ENCODE measurements at places on chromosomes 2 and 18.

GRCh38 chr18:10090668-10091067 is 176.9 kb downstream of the VAPA start:
- DNase-seq, result no peak

DNA sequence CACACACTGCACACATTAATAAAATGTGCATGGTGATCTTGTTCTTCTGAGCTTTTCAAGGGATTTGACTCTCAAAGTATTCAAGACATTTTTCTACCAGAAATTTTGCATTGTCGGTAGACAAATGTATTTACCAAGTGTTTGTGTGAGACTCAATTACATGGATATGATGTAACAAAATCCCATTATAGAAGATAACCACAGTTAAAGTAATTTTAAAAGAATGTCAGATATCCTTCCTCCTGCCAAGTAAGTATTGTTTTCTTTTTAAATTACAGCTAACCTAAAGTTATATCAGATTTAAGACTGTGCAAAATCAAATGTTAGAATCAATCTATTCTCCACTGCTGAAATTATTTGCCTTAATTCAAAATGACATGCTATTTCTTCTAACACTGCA is 1344.5 kb upstream of the CHAC2 start:
- DNase-seq, result no peak

DNA sequence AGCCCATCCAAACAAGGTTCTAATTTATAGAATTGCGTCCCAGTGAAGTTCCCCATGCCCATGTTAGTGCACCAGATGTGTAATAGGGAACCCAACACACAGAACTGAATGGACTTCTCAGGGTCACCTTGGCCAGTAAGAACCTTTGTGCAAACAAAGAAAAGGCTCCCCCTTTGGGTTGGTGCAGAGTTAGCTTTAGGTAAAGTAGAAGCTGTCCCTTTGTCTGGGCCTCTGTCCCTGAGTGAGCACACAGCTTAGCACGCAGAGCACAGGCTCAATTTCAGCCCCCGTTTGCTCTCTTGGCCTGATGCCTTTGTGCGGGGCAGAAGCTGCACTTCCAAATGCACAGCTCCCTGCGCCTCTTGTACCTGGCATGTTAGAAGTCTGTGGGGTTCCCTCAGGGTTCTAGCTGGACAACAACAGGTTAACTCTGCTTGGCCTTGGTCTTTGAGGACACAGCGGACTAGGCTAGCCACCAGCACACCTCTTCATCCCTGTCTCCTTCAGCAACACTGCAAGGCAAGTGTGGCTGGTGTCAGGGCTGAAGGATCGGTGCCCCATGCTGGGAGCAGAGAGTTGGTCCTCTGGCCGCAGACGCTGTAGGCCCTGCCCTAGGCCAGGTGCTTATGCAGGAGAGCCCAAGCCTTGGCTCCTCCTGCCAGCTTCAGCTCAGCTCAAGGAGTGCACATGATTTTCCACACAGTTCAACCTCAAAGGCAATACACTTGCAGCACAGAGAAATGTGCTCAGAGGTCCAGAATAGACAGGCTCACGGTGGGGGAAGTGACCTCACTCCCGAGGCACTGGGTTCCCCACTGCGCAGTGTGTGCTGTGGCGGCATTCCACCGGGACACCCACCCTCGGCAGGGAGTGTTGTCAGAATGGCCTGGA is 73.3 kb upstream of the FOSL2 start:
- no peak for DNase-seq

DNA sequence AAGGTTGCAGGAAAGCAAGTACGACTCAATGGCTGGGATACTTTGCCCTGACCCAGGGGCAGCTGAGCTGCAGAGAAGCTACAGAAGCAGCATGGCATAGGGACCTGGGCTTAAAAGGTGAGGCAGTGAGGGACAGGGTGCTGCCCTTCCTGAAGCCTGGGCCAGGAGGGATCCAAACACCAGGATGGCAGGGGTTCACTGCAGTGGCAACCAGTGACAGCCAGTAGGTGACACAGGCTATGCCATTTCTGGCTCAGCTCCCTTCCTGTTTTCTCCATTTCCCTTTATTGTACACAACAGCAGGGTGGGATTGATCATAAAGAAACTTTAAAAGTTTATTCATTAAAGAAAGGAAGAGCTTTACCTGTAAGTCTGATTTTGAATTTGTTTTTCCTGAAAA is 48.8 kb downstream of the CABYR start:
- no peak for DNase-seq

DNA sequence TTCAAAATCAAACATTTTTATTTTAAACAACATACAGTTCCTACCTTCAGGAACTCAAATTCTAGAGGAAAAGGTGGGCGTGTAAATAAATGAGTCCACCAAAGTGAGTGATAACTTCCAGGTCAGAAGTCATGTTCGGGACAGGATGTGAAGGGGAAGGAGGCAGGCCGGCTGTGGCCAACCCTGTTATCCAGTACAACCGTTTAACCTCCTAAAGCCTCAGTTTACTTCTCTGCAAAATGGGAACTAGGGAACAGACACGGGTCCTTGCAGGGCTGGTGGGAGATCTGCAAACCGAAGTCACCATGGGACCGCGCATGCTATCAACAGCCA is 373 bp downstream of the EIPR1 start:
- no peak for DNase-seq

DNA sequence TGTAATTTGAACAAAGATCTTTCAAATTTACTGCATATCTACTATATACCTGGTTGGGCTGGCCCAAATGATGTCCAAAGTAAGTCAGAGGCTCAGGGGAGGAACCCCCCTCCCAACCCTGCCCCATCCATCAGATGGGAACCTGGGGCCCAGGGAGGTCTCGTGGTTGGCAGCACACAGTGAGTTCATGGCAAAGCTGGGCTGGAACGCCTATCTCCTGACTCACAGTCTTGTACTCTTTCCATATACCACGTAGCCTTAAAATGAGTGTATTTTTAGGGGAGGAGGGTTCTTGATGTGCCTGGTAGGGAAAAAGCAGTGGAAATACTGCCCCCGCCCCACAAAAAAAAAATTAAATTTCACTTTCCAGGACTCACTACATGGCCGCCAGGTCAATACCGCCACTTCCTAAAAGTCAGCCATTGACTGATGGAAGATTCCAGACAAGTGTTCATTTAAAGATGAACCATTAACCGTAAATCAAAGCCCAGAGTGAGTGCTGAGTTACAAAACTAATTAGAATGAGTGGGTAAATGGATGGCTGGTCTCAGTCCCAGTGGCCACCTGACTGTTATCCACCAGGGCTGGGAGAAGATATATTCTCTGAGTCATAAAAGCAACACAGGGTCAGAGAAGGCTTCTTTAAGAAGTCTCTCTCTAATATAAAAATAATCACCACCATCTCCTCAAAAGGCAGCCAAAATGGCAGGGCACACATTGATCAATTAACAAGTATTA is 80.5 kb downstream of the ZBTB7C start:
- DNase-seq, result no peak

DNA sequence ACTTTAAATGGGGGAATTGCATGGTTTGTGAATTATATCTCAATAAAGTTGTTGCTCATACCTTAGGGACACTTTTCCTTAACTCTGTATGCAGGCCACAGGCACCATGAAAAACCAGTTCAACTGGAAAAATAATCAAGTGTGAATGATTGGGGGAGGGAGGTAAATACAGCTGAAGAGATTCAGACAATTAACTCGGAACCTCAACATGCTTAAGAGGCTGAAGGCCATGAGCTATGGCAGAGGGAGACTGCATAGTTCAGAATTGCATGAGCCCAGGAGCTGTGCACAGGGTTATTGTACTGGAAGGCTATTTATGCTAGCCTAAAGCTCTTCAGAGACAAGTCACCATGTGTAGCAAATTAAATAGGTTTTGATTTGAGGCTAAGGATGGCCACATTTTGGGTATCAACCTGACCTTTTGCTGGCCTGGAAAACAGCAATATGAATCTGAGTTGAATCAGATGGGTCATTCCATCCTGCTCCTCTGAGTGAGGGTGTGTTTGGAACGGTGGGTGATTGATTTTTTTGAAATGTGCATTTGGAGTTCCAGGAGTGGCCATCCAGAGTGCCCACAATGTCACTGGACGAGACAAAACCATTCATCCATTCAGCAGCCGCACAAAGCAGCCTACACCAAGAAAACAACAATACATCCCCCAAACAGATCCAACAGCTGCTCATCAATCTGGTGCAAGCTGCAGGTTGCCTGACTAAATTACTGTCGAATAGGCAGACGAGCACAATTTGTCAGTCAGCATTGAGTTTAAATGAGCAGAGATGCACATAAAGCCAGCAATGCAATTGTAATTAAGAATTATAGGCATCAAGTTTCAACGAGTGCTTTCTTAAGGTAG is 42.5 kb downstream of the HRH4 start:
- peak; percentile 27 for DNase-seq

DNA sequence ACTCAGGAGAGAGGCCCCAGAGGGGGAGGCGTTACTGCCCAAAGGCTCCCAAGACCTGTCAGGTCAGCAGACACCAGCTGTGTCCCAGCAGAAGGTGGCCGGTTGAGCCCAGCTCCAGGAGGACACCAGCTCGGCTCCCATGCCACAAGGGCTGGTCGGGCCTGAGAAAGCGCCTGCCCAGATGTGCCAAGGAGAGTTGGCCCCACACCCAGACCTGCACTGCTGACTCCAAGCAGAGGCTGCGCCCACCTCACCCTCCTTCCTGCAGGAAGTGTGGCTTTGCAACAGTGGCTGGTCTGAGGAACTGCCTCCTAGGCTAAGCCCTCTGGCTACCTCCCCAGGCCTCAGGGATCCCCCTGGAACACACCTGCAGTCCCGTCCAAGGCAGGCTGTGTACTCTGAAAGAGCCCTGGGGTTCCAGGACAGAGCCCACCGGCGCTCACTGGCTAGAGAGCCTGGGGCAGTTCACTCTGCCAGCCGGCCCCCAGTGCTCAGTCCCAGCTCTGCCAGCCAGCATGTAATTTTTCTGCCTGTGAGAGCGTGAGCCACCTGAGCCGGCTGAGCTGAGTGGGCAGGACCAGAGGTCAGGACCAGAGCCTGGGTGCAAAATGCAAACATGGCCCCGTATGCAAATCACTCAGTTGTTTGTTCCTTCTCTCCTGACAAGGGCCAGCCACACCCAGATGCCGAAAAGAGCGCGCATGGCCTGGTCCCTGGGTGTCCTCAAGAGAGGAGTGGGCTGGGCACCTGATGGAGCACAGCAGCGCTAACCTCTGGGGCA is 36.9 kb upstream of the PTMA start:
- DNase-seq, result no peak

GRCh38 chr18:8402237-8402636 is 207.0 kb upstream of the RAB12 start:
- no peak for DNase-seq

DNA sequence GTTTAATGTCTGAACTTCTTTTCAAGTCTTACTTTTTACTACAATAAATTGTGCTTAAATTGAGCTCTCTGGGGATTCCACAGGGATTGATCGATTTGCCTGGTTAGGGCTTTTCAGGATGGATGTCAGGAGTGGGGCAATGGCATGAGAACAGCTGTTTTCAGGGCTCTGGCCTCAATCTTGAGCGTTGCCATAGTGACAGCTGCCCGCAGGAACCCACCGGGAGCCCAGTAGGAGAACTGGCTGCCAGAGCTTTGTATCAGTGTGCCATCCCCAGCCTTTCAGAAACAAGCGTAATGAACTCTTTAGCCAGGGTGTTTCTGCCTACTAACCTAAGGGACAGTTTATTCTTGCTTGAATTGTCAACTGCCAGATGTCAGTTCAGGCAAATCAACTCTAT is 93.5 kb downstream of the GALNT3 start:
- DNase-seq, result no peak

- DNase-seq, result peak; percentile 41
These were observed 9.7 kb upstream of the DNAJB2 start for GRCh38 chr2:219269362-219270054.

GRCh38 chr2:159046966-159047365 is 78.5 kb downstream of the TANC1 start:
- no peak for DNase-seq

- DNase-seq, result no peak
These were observed 8.5 kb downstream of the ZNF396 start for GRCh38 chr18:35368595-35368994.

- no peak for DNase-seq
These were observed 53.4 kb downstream of the THADA start for GRCh38 chr2:43542285-43542933.

- no peak for DNase-seq
These were observed 66.2 kb downstream of the HNMT start for GRCh38 chr2:138030459-138030858.

DNA sequence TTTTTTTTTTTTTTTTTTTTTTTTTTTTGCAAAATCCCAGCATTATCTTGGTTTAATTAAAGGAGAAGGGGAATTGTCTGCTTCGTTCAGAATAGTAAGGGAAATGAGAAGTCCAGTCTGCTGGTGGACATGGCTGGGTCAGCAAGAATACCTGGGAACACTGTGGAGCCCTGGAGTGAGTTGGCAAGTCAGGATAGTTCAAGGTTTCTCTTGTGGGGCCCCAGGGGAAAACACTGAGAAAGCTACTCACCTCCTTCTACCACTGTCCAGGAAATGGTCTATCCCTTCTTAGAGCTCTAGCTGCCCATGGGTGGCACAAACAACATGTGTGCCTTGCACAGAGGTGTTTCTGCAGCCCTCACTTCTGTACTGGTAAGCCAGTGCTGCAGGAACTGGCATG is 169.1 kb upstream of the SIX2 start:
- no peak for DNase-seq
